ENCODE measurements at places on chromosomes 5 and 9.

DNA sequence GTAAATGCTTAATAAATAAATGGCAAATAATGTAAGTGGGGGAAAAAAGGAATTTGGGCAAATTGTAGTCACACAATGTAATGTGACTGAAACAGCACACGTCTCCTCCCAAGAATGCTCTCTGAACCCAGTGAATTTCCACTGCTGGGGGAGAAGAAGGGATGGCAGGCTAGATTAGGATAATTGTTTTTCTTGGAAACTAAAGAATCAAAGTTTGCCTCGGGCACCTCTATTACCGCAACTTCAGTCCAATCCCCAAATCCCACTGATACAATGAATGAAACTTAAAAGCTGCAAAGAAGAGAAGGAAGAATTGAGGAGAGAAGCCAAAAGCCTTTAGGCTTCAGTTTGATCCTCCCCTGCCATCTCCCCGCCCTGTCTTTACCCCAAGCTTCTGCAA, 423.2 kb upstream of the PAPPA start:
- DNase-seq = no peak

DNA sequence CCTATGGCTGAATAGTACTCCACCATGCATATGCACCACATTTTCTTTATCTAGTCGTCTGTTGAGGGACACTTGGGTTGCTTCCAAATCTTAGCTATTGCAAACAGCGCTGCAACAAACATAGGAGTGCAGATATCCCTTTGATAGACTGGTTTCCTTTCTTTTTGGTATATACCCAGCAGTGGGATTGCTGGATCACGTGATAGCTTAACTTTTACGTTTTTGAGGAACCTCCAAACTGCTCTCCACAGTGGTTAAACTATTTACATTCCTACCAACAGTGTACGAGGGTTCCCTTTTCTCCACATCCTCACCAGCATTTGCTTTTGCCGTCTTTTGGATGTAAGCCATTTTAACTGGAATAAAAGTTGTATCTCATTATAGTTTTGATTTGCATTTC, 142.6 kb downstream of the TARS1 start:
- DNase-seq = no peak

DNA sequence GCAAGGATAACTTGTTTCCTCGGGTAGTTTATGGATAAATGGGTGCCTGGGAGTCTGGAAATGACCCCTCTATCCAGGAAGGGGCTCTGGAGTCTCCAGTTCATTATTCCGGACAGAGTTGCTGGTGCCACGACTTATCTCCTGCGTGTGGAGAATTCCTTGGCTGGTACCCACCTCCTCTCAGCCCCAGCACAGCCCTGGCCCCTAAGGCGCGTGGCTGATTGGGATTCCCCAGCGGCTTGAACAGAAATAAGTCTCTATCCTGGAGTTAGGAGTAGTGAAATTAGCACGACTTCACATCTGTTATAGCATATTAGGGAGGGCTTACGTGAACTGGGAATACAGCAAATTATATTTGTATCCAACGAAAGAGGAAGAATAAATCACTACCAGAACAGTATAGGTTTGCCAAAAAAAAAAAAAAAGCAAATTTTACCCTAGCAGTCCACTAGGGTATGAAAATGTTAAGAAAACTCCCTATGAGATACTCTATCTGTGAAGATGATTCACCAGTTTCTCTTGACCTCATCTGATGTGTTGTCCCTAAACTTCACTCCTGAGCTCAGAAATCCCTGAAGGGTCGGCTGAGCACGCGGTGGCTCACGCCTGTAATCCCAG, 172.5 kb upstream of the OTULINL start:
- no peak for DNase-seq

- no peak for DNase-seq
Observed at GRCh38 chr9:132141344-132141947, 20.4 kb upstream of the NTNG2 start.

GRCh38 chr5:165393839-165394238, 1888.4 kb downstream of the MAT2B start:
- no peak for DNase-seq

DNA sequence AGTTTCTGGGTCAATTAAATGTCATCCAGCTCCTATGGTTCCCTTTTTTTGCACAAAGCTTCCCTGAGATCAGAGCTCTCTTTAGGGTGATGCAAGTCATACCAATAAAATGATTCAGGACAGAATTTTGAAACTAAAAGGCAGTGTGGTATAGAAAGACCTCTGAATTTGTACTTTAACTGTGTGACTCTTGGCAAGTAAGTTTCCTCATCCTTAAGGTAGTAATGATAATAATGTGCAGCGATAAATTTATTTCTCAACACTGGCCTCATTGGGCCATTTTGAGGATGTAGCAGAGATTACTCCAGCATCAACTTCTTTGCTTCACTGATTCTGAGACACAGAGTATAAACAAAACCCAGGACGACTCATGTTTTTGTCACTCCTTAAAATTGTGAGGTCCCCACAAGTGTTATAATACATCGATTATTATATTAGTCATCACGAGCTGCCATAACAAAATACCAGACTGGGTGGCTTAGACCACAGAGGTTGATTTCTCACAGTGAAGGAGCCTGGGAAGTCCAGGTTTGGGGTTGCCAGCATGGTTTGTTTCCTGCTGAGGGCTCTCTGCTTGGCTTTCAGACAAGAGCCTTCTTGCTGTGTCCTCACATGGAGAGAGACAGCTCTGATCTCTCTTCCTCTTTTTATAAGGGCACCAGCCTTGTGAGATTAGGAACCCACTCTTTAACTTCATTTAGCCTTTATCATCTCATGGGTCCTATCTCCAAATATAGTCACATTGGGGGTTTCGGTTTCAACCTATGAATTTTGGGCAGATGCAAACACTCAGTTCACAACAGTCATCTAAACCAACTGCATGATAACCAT, 293.0 kb downstream of the ZNF608 start:
- DNase-seq = no peak

DNA sequence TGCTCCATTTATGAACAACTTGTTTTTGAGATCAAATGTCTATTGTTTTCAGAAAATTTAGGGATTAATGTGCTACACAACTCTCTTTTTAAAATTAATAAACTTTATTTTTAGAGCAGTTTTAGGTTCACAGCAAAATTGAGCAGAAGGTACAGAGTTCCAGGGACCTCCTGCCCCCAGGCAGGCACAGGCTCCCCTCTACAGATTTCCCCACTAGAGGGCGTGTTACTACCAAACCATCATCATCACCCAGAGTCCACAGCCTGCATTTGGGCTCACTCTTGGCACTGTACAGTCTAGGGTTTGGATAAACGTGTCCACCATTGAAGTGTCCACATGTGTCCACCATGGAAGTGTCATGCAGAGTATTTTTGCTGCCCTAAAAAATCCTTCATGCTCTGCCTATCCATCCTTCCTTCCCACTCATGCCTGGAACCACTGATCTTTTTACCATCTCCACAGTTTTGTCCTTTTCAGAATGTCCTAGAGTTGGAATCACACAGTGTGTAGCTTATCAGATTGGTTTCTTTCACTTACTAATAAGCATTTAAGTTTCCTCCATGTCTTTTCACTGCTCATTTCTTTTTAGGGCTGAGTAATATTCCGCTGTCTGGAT, 61.7 kb downstream of the MRPL36 start:
- DNase-seq = peak; percentile 47

DNA sequence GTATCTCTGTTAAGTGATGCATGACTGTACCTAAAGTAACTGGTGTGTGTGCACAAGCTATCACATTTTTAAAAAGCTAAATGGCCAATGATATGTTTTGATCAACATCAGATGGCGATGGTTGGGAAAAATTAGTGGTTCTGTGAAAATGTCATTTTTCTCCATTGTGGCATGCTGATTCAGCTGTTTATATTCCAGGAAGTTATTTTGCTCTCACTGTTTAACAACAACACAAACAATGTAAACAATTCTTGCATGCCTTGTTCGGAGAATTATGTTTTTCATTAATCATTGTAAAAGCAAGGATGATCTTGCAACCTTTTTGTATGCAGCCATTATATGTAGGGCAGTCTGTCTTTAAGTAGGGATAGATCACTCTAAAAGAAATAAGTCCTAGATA, 106.1 kb upstream of the LHFPL2 start:
- no peak for DNase-seq

GRCh38 chr9:33158843-33159776, 8.0 kb downstream of the B4GALT1 start:
- DNase-seq = no peak

DNA sequence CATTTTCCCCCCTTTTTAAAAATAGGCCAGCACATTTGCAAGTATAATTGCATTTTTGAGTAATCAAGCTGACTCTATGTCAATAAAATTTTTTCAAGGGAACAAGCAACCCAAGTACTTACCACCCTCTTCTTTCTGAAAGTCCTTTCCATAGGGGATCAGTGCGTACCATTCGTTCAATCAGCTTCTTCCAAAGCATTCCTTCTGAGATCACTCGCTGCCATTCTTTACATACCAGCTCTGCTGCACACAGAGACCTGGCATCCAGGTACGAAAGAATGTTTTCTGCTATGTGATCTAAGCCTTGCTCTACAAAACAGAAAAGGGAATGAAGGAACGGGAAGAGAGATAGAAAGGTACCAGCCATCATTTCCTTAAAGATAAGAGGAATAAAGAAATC, 106.6 kb downstream of the FBXW11 start:
- peak; percentile 79 for DNase-seq

DNA sequence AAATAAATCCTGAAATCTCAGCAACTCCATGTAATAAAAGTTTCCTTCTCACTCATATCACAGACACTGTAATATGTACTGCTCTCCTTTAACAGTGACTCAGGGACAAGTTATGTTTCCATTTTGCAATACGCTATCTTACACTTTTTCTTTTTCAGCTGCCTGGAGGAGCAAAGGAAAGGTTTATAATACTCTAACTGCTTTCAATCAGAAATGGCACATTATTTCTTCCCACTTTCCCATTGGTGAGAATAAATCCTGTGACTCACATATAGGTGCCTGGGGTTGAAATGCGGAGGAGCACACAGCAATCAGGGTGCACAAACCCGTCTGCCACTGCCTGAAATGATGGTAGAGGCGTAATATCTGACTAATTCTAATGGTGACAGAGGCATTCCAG, 186.6 kb downstream of the HINT1 start:
- DNase-seq = no peak

GRCh38 chr9:106287091-106287631, 575.8 kb upstream of the ZNF462 start:
- no peak for DNase-seq

- no peak for DNase-seq
Observed at GRCh38 chr9:75636427-75637045, 253.9 kb upstream of the PCSK5 start.

- DNase-seq = no peak
Observed at GRCh38 chr9:116565986-116566385, 121.1 kb upstream of the TRIM32 start.

GRCh38 chr9:16398691-16399090, 471.8 kb downstream of the BNC2 start:
- DNase-seq = peak; percentile 30
